Spinal cord (tissue), 10 donors: ENCODE measurements at places on chromosomes 6 and 20. TPM values are rescaled to one million over a fixed set of nuclear protein-coding genes. Genes with fewer than 3 reads are reported as not detected.

- no peaks in the 10 kb centered on the region for H3K36me3 ChIP-seq
- no peak overlapping the region for H3K27ac ChIP-seq
- H3K27me3 ChIP-seq = no peaks in the 10 kb centered on the region
- DNase-seq = no peak
- H3K4me1 ChIP-seq = no peaks in the 10 kb centered on the region
- no peak overlapping the region for H3K4me3 ChIP-seq
These were observed 140.1 kb upstream of the BTBD3 start for GRCh38 chr20:11777387-11778205.

- no peak overlapping the region for H3K27ac ChIP-seq
- H3K4me3 ChIP-seq = no peak overlapping the region
- DNase-seq = no peak
- peaks cover 89% of the 10 kb centered on the region for H3K36me3 ChIP-seq
- peaks cover 3% of the 10 kb centered on the region for H3K4me1 ChIP-seq
These were observed 57.2 kb downstream of the GINS1 start for GRCh38 chr20:25464501-25465242.

The NR2E1 gene
- 0.06 TPM for polyA plus RNA-seq

- H3K4me1 ChIP-seq = peaks cover 2% of the 10 kb centered on the region
- H3K27ac ChIP-seq = no peak overlapping the region
- no peaks in the 10 kb centered on the region for H3K27me3 ChIP-seq
- H3K36me3 ChIP-seq = no peaks in the 10 kb centered on the region
- H3K4me3 ChIP-seq = no peak overlapping the region
These were observed 132.8 kb upstream of the SPACA1 start for GRCh38 chr6:87914637-87915395.

GRCh38 chr6:163916315-163917081 is 502.0 kb downstream of the QKI start:
- no peaks in the 10 kb centered on the region for H3K27me3 ChIP-seq
- no peaks in the 10 kb centered on the region for H3K36me3 ChIP-seq
- DNase-seq = no peak
- H3K4me3 ChIP-seq = no peak overlapping the region
- H3K4me1 ChIP-seq = no peaks in the 10 kb centered on the region
